ENCODE measurements at places on chromosomes 3 and 15.

- DNase-seq: no peak
These were observed 93.6 kb upstream of the ATP2B2 start for GRCh38 chr3:10599017-10599416.

- no peak for DNase-seq
These were observed 812 bp downstream of the P4HTM start for GRCh38 chr3:48990636-48991469.

DNA sequence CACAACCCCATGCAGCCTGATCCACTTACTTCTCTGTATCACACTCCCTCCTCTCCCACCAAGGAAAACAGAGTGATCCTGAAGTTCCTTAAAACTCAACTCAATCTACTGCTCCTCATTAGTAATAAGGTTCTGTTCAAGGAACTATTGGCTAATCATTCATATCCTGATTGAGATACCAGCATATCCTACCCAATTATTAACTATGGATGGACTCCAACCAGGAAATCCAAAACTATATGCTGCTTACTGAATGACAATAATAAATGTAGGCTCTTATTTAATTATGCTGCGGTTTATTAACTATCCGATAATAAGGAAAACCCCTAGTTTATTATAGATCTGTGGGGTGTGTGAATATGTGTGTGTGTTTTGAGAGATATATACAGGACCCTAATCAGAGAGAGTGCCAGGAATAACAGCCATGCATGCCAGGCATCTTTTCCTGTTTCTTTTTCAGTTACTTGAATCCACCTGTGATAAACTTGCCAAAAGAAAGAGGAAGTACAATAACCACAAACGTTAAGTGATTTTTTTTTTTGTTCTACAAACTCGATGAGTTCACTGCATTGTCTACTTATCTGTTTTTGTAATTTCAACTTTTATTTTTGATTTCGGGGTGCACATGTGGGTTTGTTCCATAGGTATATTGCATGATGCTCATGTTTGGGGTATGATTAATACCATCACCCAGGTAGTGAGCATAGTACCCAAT, 1031.7 kb upstream of the CFAP20DC start:
- no peak for DNase-seq

DNA sequence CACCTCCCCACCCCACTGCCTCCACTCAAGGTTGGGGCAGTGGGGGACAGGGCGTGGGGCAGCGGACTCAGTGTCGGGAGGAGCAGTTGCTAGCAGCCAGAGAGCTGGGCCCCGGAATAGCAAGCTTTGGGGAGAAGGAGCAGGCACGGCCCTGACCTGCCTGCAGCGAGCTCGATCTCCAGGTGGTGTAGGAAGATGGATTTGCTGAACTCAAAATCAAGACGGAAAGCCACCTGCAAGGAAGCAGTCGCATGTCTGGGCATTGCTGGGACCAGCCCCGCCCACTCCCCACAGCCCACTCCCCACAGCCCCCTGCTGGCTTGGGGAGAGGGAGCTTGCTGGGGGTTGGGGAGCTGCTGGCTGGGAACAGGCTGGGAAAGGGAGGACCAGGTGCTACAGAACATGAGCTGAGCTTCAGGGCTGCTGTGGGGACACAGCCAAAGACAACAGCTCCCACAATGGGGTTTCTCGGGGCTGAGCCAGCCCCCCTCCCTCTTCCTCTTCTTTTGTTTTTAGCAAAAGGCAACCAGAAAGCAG, 38.0 kb downstream of the FEM1B start:
- DNase-seq: peak; percentile 64

- no peak for DNase-seq
These were observed 569.7 kb upstream of the MDFIC2 start for GRCh38 chr3:70882104-70882503.

DNA sequence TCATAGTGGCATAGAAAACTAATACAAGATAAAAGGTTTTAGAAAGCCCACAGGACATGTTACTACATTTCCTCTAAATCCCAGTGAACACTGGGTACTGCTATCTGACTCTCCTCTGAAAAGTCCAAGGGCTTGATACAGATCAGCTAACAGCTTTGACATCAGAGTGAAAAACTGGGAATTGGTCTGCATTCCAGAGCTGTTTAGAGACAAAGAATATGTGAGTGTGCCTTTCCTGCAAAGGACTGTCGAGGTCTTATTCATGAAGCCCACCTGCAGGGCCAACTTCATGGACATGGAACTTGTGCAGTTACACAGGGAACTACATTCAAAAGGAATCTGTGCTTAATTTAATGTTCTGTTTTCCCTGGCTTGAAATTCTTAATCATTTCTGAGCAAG, 5.2 kb upstream of the TMCO5A start:
- DNase-seq: no peak

- DNase-seq: no peak
These were observed 1.1 kb downstream of the LSAMP start for GRCh38 chr3:116444115-116444747.

GRCh38 chr15:50224606-50225005, 40.9 kb downstream of the HDC start:
- no peak for DNase-seq

DNA sequence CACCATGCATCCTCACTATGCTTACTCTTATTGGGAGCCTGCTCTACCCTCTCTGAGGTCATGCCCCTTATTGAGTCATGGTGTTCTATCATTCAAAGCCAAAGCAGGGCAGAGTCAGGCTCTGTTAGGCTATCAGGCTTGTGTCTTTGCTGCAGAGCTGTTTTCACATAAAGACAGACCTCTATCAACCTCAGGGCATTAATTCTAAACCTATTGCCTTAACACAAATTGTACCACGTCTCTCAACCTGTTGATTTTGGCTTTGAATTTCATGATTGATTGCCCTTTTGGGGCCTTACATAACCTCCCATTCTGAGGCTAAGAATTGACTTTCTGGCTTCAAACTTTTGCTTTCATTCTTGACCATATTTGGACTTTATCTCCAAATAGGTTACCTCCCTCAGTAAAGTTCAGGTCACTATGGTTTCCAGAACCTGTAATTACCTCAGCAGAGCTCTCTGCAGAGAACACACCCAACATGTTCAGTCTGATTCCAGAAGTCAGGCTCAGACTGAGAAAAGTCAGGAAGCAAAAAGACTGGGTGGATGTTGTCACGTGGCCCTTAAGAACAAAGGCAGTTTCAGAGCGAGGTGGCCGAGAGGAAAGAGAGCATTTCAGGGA, 221.4 kb upstream of the NANOGP8 start:
- peak; percentile 29 for DNase-seq

- peak; percentile 39 for DNase-seq
These were observed 901 bp downstream of the ALCAM start for GRCh38 chr3:105367406-105368213.

DNA sequence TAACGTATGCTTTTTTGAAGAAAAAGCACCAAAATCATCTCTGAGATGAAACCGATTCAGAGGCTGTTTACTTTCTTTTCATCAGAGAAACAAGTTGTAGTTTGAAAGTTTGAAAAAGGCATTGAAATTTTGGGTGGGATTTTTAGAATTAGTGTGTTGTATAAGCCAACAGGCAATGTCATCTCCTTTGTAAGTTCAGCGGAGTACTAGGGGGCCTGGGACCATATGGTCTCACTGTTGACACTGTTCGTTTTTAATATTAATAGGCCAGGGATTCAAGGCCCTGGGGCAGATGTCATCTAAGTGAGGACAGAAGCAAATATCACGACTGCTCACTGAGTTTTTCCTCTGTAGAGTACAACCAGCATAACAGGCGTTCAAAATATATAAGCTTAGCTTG, 256.2 kb upstream of the RARB start:
- DNase-seq: no peak

DNA sequence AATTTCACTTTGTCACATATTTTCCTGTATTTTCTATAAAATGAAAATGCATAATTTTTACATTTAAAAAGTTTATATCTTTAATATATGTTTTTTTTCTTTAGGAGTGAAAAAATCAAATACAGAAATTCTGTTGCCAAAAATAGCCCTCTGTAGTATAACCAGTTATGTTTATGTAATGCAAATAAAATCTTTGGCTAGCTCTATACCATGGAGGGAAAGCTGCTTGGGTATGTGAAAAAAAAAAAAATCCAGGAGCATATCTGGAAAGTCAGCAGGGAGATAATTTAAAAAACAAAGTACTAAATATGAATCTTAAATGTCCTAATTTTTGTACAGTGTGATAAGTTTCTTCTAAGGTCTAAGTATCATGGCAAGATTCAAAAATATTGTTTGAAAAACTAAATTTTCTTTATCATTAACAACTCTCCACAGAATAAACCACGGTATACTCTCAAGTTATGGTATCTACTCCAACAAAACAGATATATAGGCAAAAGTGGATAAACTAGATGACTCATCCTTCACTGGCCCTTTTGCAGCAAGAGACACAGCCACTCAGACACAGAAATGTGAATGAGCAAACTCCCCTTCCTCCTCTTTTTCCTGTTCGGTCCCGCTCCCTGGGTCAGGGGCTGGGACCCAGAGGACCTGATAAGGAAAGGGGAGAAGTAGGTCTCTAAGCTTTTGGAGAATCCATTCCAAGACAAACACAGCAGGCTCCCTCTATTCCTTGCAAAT, 66.6 kb downstream of the PDZRN3 start:
- no peak for DNase-seq

- no peak for DNase-seq
These were observed 68.1 kb upstream of the LCTL start for GRCh38 chr15:66633938-66634250.

DNA sequence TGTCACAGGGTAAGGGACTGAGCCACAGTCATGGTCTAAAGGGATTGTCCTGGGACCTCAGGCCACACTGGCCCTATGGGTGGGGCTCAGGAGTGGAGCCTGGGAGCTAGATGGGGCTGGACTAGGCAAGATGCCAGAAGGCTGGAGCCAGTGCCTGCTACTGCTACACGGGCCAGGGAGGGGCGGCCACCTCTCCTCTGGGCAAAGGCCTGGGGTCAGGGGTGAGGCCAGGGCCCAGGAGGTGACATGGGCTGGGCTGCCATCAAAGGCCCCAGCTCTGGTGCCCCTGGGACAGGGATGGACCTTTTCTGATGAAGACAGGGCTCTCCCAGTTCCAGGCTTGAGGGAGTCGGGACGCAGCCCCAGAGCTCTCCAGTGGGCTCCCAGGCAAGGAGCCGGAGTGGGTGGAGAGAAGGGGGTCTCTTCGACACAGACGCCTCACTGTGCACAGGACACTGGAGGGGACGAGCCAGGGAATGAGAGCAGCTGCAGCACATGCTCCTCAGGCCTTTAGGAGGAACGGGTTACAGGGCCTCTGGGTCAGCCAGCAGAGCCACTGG, 62.1 kb upstream of the IQSEC1 start:
- DNase-seq: no peak

DNA sequence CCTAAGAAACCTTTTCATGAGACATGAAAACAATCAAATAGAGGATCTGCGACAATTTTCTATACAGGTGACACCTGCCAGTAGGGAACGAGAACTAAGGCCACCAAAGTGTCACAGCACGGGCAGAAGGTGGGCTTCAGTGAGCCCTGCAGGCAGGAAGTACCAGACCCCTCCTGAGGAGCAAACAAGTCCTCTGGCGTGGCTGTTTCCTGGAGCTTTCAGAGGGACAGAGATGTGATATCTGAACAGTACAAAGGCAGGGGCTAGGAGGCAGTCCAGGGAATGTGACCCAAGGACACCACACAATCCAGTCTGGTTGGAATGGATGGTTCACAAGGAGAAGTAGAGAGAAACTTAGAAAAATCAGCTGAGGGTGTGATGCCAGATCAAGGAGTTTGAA, 16.8 kb downstream of the POMGNT2 start:
- DNase-seq: no peak

DNA sequence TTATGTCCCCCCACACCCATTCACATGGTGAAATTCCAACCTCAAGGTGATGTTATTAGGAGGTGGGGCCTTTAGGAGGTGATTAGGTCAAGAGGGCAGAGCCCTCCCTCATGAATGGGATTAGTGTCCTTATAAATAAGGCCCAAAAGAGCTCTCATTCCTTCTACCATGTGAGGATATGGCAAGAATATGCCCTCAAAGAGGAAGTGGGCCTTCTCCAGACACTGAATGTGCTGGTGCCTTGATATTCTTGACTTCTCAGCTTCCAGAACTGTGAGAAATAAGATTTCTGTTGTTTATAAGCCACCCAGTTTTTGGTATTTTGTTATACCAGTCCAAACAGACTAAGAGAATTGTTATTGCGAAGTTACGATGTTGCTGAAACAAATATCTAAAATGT, 94.4 kb downstream of the ANKRD28 start:
- DNase-seq: no peak

- DNase-seq: no peak
These were observed 428.8 kb upstream of the ONECUT1 start for GRCh38 chr15:53218666-53219580.

GRCh38 chr15:67031331-67031730, 34.1 kb upstream of the SMAD3 start:
- no peak for DNase-seq

DNA sequence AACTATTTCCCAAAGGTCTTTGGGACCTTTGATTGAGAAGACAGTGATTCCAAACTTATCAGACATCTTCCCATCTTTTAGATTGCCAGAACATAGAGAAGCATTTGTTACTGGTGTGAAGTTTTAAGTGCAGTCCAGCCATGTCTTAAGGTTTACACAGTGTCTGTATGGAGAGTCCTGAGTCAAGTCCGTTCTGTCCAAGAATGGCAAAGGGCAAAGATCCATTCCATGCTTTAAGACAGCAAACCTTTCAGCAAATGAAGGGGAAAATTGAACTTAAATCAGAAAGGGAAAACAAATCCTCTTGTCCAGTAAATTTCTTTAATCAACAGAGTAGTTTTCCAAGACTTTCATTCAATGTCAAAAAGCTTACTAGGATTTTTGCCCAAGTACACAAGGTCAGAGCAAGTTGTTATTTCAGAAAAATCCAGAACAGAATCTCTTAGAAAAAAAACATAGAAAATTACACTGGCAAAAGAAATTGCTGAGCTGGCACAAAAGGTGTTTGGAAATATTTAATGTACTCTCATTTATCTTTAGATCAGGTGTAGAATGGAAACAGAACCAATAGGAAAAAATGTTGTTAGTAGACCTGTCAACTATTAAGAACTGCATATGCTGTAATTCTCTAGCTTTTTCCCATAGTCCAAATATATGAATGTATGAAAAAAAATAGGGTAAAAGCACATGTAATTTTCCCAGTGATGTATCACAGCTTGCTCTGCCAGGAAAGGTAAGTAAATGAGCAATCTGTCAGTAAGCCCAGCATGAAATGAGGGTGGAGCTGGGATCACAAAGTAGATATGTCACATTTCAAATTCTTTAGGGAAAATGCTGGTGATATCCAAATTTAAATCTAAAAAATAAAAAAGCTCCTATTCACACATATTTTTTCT, 1099.9 kb downstream of the TUSC7 start:
- DNase-seq: no peak

DNA sequence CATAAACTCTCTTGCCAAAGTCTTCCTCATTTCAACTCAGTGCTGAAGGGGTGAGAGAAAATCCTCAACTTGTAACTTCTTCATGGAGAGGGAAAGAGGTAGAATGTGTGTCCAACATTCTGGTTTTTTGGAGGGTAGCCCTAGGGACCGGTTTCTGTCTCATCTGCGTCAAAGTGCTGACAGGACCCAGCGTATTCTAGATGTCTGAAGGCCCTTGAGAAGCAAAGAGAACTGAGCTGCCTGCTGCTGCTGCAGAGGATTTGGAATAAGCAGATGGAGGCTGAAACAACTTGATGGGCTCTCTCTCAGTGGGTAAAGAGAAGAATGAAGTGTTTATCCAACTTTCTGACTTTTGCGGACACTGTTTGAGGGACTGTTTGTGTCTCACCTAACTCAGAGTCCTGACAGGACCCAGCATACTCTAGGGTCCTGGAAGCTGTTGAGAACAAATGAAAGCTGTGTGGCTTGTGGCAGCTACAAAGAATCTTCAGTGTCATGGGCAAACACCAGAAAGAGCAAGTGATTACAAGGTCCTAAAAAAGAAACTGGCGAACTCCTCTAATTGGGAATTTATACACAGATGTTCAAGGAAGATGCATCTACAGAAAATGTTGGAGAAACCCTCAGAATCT, 174.4 kb downstream of the SI start:
- DNase-seq: no peak

All from right hindlimb (tissue), 1 donor.